Left renal pelvis (tissue), 4 donors: ENCODE measurements at places on chromosomes 12 and 14. TPM values are rescaled to one million over a fixed set of nuclear protein-coding genes. Genes with fewer than 3 reads are reported as not detected.

DNA sequence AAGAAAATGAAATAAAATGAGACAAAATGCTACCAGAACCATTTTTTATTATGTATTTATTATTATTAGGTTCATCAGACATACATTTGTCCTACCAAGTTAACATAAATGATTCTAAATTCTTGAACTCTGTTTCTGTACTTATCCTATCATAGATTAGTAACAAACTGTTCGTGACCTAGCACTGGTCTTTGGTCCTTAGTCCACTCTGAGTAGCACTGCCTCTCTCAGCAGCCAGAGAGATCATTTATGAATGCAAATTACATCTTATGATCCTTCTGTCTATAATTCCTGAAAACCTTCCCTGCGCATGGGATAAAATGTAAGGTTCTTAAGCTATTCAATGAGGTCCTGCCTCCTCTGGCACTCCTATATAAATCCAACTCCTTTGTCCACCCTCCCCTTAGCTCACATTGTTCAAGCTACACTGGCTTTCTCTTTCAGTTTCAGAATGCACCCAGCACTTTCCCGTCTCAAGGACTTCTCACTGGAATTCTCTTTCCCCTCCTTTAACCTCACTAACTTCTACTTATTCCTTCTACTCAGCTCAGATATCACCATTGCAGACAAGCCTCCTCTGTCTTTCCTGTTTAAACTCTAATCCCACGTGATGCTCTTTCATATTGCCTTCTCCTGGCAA lies 17.1 kb downstream of the PDZRN4 start:
- DNase-seq: no peak

GRCh38 chr14:77184396-77185092 lies 2.9 kb downstream of the TMEM63C start:
- DNase-seq: no peak

DNA sequence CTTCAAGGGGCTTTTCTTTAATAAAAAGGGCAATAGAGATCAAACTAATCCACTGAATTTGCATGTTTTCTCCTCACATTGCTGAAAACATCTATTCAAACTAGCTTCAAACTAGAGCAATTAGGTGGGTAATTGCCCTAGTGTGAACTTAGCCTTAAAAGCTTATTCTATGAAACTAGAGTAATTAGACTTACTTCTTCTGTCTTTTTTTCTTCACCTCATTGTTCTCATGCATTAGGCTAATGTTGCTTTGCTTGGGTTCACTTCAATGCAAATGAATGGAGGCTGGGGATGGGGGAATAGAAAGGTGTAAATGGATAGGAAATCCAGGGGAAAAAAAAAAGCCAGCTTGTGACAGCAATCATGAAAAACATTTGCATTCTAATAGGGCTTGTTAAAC lies 414.8 kb upstream of the LMO3 start:
- DNase-seq: no peak

GRCh38 chr14:78440356-78440894 lies 270.3 kb downstream of the NRXN3 start:
- no peak for DNase-seq

The TNFAIP2 gene
- polyA plus RNA-seq: 52.7 TPM

DNA sequence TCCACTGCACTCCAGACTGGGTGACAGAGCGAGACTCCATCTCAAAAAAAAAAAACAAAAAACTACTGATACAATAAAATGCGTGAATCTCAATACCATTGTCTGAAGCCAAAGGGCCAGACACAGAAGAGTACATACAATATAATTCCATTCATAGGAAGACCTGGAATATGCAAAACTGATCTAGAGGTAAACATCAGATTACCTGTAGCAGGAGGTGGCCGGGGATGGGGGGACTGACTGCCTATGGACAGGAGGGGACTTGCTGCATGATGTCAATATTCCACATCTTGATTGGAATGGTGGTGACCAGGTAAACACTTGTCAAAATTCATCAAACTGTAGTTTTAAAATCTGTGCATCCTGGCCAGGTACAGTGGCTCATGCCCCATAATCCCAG lies 12.5 kb upstream of the FIGNL2 start:
- DNase-seq: no peak

The SERPINA6 gene
- 1.4 TPM for polyA plus RNA-seq

GRCh38 chr12:124679533-124680371 lies 112.3 kb upstream of the NCOR2 start:
- DNase-seq: no peak

The TMEM121 gene
- polyA plus RNA-seq: 2.8 TPM

DNA sequence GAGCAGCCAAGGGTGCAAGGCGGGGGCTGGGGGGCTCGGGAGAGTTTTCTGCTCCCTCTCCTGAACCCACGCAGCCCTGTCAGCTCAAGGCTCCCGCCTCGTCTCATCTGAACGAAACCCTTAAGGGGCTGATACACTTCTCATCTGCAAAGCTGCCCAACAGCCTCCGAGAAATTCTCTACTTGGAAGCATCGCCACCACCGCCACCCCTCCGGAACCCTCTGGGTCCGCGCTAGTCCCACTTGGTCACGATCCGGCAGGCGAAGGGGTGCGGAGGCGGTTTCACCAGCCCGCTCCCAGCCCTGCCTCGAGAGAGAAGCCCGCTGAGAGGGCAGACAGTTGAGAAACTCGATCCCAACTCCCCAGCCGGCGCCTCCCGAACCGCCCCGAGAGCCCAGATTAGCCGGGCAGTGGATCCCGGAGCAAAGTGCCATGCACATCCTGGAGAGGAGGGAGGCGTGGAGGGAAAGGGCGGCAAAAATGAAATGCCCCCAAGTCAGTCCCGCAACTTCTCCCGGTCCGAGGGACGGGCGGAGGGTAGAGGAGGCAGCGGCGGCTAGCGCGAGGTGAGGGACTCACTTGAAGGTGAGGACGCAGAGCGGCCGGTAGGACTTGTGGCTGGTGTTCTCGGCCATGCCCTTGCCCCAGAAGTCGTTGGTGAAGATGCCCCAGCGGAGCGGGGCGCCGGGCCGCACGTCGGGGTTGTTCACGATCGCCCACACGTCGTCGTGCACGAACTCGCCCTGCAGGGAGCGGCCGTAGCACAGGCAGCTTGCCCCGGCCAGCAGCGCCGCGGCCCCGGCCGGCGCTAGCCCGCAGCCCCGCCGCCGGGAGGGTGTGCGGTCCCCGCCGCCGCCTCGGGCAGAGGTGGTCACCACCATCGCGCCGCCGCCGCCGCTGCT lies 620 bp downstream of the TMTC1 start:
- peak; percentile 14 for DNase-seq

DNA sequence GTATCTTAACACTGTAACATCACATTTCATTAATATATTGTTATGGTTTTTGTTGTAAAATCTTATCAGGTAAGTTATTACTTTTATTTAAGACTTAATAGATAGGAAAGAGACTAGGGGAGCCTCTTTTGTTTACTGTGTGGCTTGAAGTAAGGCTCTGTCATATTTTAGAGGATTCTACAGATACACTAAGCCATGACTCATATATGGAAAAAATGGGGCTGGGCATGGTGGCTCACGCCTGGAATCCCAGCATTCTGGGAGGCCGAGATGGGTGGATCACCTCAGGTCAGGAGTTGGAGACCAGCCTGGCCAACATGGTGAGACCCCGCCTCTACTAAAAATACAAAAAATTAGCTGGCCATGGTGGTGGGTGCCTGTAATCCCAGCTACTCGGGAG lies 23.6 kb upstream of the NPFF start:
- DNase-seq: no peak

- DNase-seq: no peak
Observed at GRCh38 chr12:4962539-4963486, 53.1 kb downstream of the KCNA1 start.

- no peak for DNase-seq
Observed at GRCh38 chr14:74582910-74583581, 29.0 kb downstream of the LTBP2 start.

GRCh38 chr14:95409477-95410272 lies 90.0 kb upstream of the CLMN start:
- DNase-seq: no peak

The CLMN gene
- polyA plus RNA-seq: 26.4 TPM

DNA sequence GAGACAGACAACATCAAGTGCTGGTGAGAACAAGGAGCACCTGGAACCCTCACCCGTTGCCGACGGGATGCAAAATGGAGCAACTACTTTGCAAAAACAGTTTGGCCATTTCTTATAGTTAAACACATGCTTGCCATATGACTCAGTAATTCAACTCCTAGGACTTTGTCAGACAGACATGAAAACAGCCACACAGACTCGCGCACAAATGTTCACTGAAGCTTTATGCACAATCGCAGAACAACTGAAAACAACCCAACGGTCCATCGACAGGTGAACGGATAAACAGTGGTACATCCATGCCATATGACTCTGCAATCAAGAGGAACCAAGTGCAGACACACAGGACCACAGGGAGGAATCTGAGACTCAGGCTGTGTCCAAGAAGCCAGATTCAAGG lies 30.8 kb downstream of the NCOR2 start:
- DNase-seq: no peak

GRCh38 chr12:79174626-79175025 lies 310.1 kb downstream of the SYT1 start:
- DNase-seq: peak; percentile 15

- DNase-seq: no peak
Observed at GRCh38 chr12:112422531-112422930, 3.8 kb downstream of the PTPN11 start.

The HPD gene
- 4.2 TPM for polyA plus RNA-seq

GRCh38 chr14:98144964-98145363 lies 1127.0 kb downstream of the BCL11B start:
- no peak for DNase-seq

- DNase-seq: no peak
Observed at GRCh38 chr12:104048811-104049210, 1.2 kb downstream of the GLT8D2 start.

DNA sequence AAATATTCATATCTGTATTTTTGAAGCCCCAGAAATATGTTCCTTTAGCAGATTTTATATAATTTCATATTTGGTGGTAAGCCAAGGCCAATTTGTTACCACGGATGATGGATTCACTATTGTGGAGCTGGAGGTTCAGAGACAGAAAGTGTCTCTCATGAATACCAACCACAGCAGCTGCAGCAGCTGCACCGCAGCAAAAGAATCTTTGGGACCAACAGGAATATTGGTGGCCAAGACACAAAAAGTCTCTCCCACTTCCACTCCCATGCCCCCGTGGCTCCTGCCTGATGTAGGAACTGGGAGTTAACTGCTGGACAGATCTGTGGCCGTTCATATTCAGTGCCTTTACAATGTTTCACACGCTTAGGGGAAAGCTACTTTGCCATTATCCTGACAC lies 155.3 kb downstream of the ADAMTS20 start:
- no peak for DNase-seq

DNA sequence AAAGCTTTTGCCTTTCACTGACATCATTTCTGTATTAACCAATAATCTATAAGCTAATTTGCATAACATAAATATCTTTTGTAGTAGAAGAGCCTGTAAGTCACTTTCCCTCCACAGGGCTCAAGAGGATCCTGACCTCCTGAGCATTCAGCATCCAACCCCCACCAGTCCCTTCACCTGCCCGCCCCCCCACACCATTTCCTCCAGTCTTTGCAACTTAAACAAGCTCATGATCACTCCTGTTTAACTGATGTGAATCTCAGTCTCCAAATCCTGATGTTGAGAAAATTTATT lies 12.0 kb upstream of the CRY1 start:
- DNase-seq: no peak
